Endothelial cell of coronary artery (primary cell): ENCODE measurements at places on chromosomes 3 and 15. TPM values are rescaled to one million over a fixed set of nuclear protein-coding genes. Genes with fewer than 3 reads are reported as not detected.

TRH gene
- not detected in 2 replicates for total RNA-seq

GOLGA6L22 gene
- total RNA-seq, result not detected in 2 replicates

CEMIP gene
- total RNA-seq, result 0.19 and 0.27 TPM in 2 replicates

AGTR1 gene
- not detected in 2 replicates for total RNA-seq

ZNF662 gene
- total RNA-seq, result 0.36 and 1.6 TPM in 2 replicates

GPR171 gene
- total RNA-seq, result not detected in 2 replicates

XYLB gene
- 3.2 and 3.5 TPM in 2 replicates for total RNA-seq

DAZL gene
- not detected in 2 replicates for total RNA-seq

FOXB1 gene
- not detected in 2 replicates for total RNA-seq

ZPLD1 gene
- under 0.01 and 0.09 TPM in 2 replicates for total RNA-seq

TMED3 gene
- total RNA-seq, result 148 and 191 TPM in 2 replicates

NR2E3 gene
- total RNA-seq, result 0.09 and 0.18 TPM in 2 replicates

SLCO2A1 gene
- total RNA-seq, result 0.72 and 2.3 TPM in 2 replicates

GOLGA6L4 gene
- 1.0 and 1.1 TPM in 2 replicates for total RNA-seq

BDH1 gene
- 0.94 and 4.1 TPM in 2 replicates for total RNA-seq

HHATL gene
- total RNA-seq, result not detected in 2 replicates

C3orf22 gene
- total RNA-seq, result not detected in 2 replicates

DPPA2 gene
- not detected in 2 replicates for total RNA-seq

HRH1 gene
- 11.7 and 24.4 TPM in 2 replicates for total RNA-seq

PLXND1 gene
- total RNA-seq, result 362 and 468 TPM in 2 replicates

B3GALNT1 gene
- total RNA-seq, result 13.7 and 24.2 TPM in 2 replicates

BCL2A1 gene
- total RNA-seq, result 0.19 and 2.3 TPM in 2 replicates

EFHB gene
- total RNA-seq, result 0.27 and 0.28 TPM in 2 replicates

TMPRSS7 gene
- total RNA-seq, result not detected in 2 replicates

KIF15 gene
- total RNA-seq, result 5.6 and 12.7 TPM in 2 replicates

ACKR2 gene
- 0.18 TPM in 1 of 2 replicates, not detected in the other for total RNA-seq

CCNB2 gene
- total RNA-seq, result 15.2 and 33.4 TPM in 2 replicates

IQCH gene
- total RNA-seq, result 1.2 and 1.3 TPM in 2 replicates

BMF gene
- 3.0 and 4.0 TPM in 2 replicates for total RNA-seq
